ENCODE measurements at places on chromosomes 5 and 9.

- DNase-seq, result no peak
Observed at GRCh38 chr9:75960551-75960950, 70.1 kb downstream of the PCSK5 start.

DNA sequence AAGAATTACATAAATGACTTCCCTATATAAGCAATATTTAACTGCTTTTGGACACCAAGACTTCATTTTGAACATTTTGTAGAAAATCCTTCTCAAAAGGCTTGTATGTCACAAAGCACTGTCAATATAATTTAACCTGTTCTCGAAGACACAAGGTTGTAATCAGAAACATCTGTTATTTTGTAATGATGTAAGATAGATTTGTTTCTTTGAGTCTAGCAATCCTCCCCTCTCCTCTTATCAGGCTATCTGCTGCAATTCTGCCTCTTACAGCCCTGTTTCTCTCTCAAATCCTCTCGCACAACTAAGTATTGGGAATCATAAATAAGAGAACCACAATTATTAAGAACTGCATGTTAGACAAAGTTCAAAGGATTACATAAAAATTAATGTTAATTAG is 18.6 kb upstream of the TARS1 start:
- DNase-seq, result peak; percentile 23

DNA sequence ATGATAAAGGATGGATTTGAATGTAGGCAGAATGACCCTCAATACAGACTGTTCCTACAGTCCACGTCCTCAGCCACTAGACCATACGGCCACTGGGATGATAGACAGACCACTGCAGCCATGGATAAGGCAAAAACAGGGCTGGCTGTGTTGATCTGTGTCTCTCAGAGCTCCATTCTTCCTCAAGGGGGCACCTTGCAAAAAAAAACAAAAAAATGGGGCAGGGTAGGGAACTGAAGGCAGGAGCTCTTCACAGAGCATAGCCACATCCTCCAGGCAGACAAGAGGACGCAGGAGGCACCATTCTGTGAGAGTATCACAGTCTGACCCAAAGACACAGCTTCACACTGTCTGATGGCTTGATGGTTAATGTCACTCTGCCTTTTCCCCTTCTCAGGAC is 61.2 kb upstream of the GABRP start:
- DNase-seq, result no peak

- no peak for DNase-seq
Observed at GRCh38 chr9:14912859-14913258, 2.6 kb upstream of the FREM1 start.

- no peak for DNase-seq
Observed at GRCh38 chr9:92986176-92987119, 39.1 kb downstream of the FGD3 start.

- DNase-seq, result peak; percentile 26
Observed at GRCh38 chr5:115333164-115333563, 36.7 kb upstream of the CCDC112 start.
